AG10803 (cell line): ENCODE measurements at places on chromosomes 7 and 10.

GRCh38 chr10:113921561-113922370 is 67.3 kb downstream of the NHLRC2 start:
- DNase-seq, result no peak

DNA sequence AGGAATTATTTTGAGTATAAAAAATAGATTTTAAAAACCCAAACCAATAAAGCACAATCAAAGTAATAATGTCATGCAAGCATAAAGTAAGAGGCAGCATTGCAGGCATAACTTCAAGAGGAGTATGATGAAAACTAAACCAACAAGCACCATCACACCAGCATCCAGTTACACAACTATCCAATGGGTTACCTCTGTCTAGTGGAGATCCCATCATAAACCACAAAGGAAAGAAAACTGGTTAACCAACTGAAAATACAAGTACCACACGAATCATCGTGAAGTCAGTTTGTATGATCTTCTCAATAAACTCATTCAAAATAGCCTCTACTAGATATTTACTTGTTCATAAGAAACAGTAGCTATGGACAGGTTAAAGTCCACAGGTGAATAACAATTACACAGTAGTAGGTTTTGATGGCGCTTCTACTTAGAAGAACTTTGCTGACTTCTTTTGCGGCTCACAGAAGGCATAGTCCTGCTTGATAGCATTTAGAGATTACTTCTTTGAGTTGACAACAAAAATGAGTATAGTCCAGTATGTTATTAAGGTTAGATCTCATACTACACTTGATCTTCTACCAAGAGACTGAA is 116.6 kb downstream of the MICU1 start:
- DNase-seq, result peak; percentile 48

GRCh38 chr7:4797858-4798705 is 22.7 kb downstream of the AP5Z1 start:
- peak; percentile 15 for DNase-seq

DNA sequence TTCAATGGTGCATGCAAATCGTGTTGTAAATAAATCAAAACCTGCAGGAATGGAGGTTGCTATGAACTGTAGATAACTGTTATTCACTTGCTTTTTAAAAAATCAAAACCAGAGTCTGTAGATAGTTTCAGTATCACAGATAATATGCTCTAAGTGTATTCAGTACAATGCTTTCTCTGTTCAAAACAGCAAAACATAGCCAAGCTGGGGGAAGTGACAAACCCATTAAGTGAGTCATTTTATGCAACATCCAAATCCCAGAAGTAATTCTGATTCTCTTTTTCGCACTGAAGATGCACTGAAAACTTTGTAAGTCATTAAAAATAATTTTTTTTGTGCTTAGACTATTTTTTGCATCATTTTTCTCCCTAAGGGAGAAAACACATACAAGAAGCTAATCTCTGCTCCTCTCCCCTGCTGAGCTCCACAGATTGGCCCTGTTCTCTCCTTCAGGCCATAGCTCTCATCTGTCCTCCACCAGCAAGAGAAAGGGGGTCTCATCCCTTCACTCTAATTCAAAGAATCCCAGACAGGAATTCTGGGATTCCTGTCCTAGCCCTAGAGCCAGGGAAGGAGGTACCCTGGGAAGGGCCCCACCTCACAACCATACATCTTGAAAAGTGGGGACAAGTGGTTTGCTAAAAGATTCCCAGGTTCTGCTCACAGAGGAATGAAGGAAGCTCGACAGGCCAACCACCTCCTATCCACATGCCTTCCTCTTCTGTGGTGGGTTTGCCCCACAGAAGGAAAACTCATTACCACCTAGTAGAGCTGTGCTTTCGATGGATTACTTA is 4.9 kb downstream of the PRTFDC1 start:
- peak; percentile 68 for DNase-seq

DNA sequence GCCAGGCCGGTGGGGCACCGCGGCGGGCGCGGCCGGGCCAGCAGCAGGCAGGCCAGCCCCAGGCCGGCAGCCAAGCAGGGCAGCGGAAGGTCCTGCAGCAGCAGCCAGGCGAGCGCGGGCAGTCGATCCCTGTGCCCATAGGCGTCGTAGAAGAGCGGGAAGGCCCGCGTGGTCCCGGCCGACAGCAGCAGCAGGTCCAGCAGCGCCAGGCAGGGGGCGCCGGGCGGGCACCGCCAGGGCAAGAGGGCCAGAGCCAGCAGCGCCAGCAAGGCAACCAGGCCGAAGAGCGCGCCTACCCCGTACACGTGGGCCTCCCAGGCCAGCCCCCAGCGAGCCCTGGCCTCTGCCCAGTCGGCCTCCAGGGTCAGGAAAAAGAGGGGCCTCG is 8.4 kb upstream of the RBM28 start:
- DNase-seq, result peak; percentile 14

DNA sequence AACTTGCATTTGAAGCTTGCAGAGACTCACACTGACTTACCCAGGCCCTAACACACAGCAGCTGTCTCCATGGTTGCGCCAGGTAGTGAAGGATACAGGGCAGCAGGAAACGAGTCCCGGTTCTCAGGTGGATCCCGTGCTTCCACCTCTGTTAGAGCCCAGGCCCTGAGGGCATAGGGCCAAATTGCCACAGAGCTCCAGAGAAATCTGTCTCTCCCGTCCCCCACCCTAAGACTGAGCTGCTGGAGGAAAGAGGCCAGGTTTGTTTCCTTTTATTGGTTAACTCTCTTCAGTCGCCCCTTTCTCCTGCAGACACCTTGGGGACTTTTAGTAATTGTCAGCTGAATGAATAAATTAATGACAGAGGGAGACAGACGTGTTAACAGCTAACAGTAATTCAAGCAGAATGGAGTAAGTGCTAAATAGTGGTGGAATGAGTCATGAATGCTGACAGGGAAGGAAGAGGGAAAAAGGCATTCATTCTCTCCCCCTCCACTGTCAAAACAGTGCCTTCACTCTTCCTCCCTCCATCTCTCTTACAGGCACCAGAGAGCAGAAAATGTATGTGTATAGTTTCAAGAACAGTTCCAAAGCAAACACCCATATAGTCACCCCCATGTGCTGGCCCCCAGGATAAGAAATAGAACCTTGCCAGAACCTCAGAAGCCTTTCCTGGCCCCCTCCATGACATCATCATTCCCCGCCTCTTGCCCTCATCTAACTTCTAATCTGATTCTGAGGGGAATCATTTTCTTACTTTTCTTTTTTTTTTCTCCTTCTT is 16.8 kb upstream of the DLG5 start:
- peak; percentile 84 for DNase-seq

- DNase-seq, result peak; percentile 87
These were observed 72.9 kb upstream of the GRID1 start for GRCh38 chr10:86439544-86439943.

GRCh38 chr7:19587291-19587690 is 121.5 kb downstream of the POLR1F start:
- DNase-seq, result no peak

GRCh38 chr7:577741-578370 is 58.2 kb upstream of the PDGFA start:
- no peak for DNase-seq
